ENCODE measurements at places on chromosomes 12 and 14. TPM values are rescaled to one million over a fixed set of nuclear protein-coding genes. Genes with fewer than 3 reads are reported as not detected.

Gene HOXC11
- total RNA-seq: under 0.01 TPM

Gene TPPP2
- not detected for total RNA-seq

Gene TCL1B
- not detected for total RNA-seq

Gene ASCL1
- total RNA-seq: not detected

All from placental pericyte (primary cell).